H1 (cell line): ENCODE measurements at places on chromosomes 6 and 20. TPM values are rescaled to one million over a fixed set of nuclear protein-coding genes. Genes with fewer than 3 reads are reported as not detected.

The ESR1 gene
- total RNA-seq, result 0.10 and 0.17 TPM in 2 replicates

DNA sequence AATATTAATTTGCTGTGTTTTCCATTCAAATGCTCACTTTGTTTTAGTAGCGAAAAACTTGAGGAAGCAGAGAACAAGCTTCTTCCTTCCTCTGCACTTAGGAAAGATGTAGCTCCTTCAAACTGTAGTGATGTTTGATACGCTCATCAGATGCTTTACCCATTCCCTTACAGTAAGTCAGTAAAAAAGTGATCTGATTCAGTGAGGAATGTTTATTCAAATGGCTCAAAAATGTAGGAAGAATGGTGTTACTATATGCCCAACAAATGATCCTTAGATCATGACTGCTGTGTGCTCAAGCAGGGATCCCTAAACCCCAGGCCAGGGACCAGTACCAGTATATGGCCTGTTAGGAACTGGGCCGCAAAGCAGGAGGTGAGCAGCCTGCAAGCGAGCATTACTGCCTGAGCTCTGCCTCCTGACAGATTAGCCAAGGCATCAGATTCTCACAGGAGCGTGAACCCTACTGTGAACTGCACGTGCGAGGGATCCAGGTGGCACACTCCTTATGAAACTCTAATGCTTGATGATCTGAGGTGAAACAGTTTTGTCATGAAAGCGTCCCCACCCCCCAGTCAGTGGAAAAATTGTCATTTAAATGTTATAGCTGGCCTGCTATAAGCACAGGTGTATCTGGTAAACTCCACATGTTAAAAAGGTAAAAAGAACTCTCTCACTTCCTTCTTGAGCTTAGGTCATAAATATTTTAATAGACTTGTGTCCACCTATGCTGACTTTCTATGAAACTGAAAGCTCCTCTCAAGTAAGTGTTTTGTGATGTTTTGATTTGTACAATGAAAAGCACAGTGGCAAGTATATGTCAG lies 187.2 kb downstream of the FOXC1 start:
- DNase-seq, result no peak

The SLC22A3 gene
- 2.7 and 2.9 TPM in 2 replicates for total RNA-seq

- DNase-seq, result no peak
These were observed 41.9 kb upstream of the RNF8 start for GRCh38 chr6:37311741-37312473.

The ADGRF5 gene
- total RNA-seq, result 0.06 TPM in 1 of 2 replicates, not detected in the other

DNA sequence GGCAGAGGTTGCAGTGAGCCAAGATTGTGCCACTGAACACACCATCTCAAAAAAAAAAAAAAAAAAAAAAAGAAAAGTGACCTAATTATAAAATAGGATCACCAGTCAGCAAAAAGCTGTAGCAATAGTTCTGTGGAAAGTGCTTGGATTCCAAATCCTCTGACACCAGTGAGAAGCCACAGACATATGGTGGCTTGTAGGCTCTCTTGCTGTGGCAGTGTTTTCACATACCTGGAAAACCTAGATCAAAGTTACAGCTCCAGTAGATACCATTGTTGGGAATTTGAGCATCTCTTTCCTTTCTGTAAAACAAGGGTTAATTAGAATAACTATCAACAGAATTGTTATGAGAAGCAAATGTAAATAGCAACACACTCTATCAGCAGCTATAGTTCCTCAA lies 4.1 kb downstream of the CCDC170 start:
- no peak for DNase-seq

The RAD21L1 gene
- total RNA-seq, result 0.26 and 0.48 TPM in 2 replicates

- no peak for DNase-seq
These were observed 34.0 kb upstream of the TRAM2 start for GRCh38 chr6:52610745-52611355.

DNA sequence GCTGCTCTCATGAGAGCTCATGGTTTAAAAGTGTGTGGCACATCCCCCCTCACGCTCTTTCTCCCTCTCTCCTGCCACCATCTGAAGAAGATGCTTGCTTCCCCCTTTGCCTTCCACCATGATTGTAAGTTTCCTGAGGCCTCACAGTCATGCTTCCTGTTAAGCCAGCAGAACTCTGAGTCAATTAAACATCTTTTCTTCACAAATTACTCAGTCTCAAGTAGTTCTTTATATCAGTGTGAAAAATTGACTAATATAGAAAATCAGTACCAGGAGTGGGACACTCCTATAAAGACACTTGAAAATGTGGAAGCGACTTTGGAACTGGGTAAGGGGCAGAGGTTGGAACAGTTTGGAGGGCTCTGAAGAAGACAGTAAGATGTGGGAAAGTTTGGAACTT lies 45.0 kb downstream of the HACE1 start:
- no peak for DNase-seq

The HUS1B gene
- 0.48 and 0.75 TPM in 2 replicates for total RNA-seq

The SEL1L2 gene
- total RNA-seq, result not detected in 2 replicates

The PAK5 gene
- total RNA-seq, result 0.44 and 0.80 TPM in 2 replicates

- DNase-seq, result no peak
These were observed 98.7 kb downstream of the ANKRD60 start for GRCh38 chr20:58129721-58130151.

The CST2 gene
- total RNA-seq, result not detected in 2 replicates

The PSMB1 gene
- total RNA-seq, result 232 and 237 TPM in 2 replicates

- no peak for DNase-seq
These were observed 6.0 kb downstream of the ENPP3 start for GRCh38 chr6:131642987-131643611.

GRCh38 chr6:44074439-44074812 lies 52.8 kb downstream of the MRPL14 start:
- DNase-seq, result peak; percentile 81

DNA sequence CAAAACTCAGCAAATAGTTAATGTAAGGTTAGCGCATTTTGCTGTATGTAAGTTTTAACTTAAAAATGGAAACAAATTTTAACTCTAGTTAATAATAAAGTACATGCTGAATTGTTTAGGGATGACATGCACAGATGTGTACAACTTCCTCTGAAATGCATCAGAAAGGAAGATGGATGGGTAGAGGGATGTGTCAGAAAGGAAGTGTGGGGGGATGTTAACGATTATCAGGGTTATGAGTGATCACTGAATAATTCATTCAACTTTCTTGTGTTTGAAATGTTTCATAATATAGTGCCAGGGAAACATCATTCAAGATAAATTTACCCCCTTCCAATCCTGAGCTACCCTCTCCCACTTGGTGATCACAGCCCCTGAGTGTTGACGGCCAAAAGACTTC lies 87.6 kb downstream of the FOXA2 start:
- no peak for DNase-seq

The FAM120B gene
- total RNA-seq, result 12.0 and 12.5 TPM in 2 replicates

GRCh38 chr6:9100869-9101580 lies 665.7 kb upstream of the SLC35B3 start:
- DNase-seq, result no peak

DNA sequence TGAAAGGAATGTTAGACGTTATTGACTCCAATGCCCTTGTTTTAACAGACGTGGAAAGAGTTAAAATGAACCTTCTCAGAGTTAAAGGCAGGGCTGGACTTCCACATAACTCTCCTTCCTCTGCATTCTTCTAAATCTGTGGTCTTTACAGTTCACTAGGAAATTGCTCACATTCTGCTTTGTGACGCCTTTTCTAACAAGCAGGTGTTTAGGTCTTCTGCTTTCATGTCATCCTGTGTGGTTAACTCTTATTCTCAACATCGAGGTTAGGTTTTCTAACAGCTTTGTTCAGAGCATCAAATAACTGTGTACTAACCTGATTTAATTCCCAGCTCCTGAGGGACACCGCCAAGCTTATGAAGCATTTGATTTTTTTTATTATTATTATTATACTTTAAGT lies 81.3 kb upstream of the NT5E start:
- DNase-seq, result no peak

- DNase-seq, result no peak
These were observed 81.1 kb upstream of the SLCO4A1 start for GRCh38 chr20:62561182-62561581.

GRCh38 chr6:27065183-27065582 lies 182.3 kb upstream of the PRSS16 start:
- DNase-seq, result no peak

The DDX43 gene
- not detected in 2 replicates for total RNA-seq

The LPA gene
- total RNA-seq, result 0.19 and 0.39 TPM in 2 replicates
